A172 (cell line): ENCODE measurements at places on chromosomes 3 and 15.

DNA sequence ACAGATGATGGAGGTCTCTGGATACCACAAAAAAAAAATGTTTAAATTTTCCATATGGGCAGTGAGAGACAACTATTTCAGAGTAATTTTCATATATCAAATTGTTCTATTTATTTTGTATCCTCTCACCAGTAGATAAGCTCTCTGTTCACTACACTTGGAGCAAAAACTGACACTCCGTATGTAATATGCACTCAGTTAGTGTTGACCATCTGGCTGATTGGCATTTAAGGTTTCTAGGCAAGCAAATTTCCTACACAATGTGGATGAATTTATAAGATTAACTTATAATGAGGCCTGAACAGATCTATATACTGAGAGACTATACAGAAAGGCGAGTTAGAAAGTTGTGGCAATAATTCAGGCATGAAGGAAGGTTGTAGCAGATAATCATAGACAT, 836.5 kb upstream of the SEMA6D start:
- DNase-seq = no peak

- no peak for DNase-seq
Measured at GRCh38 chr15:38626443-38627050, 61.9 kb upstream of the RASGRP1 start.

DNA sequence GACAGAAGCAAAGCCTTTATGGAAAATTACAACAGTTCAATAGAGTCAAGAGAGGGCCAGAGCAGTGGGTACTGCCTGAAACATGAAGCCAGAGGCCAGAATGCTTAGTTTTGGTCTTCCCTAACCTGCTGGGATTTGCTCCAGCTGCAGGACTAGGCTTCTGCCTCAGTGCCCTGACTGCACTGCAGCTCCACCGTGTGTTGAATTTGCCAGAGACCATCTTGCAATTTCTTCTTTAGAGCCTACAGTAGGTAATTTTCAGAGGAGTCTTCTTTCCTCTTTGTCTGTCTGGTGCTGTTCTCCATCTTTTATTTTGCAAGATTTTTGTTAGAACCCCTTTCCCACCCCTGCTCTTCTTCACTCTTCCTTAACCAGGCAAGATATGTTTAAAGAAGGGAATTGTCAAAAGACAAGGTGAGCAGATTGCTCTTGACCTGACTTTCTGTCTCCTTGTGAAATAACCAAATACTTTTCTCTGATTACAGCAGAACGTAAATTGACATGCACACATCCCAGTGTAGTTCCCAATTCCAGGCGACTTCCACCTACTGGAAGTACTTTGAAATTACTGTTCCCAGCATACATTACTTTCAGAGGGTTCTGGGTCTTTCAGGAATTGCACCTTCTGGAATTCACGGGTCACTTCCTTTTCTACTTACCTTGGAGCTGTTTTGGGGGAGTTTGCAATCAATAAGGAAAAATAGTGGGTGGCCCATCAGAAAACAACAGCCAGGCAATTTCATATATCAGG, 161.2 kb downstream of the MINAR1 start:
- DNase-seq = no peak

- no peak for DNase-seq
Measured at GRCh38 chr3:141525814-141526213, 39.0 kb downstream of the RASA2 start.

DNA sequence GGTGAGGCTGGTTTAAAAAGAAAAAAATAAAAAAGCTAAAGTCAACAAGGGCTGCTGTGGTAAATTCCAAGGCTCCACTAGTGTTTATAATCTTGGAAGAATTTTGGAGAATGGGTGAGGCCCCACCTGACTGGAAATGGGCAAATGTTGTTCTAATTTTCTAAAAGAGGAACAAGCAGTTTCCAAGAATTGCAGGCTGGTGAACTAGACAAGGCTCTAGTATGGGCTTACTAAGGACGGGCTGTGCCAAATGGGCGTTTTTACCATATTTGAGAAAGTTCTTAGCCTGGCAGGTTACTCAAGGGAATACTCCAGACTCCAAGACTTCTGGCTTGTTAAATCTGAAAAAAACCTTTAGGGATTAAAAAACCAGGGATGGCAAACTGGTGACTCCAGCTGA, 67.0 kb upstream of the ABHD2 start:
- DNase-seq = no peak

- DNase-seq = no peak
Measured at GRCh38 chr15:40285151-40285550, 2.3 kb upstream of the ANKRD63 start.

DNA sequence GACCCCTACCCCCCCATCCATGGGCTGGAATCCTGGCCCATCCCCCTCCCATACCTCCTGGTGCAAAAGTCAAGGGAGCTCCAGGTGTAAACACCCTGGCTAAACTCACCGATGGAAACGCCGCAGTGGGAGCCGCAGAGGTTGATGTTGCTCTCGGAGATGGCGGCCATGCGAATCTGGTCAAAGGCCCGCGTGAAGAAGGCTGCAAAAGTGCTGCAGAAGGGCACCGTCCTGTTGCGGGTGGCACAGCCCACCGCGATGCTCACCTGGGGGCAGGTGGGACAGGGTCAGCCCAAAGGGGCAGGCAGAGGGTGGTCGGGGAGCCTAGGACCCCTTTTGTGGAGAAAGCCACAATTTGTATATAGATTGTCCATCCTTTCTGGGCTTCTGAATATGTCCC, 26.7 kb downstream of the TKT start:
- no peak for DNase-seq

DNA sequence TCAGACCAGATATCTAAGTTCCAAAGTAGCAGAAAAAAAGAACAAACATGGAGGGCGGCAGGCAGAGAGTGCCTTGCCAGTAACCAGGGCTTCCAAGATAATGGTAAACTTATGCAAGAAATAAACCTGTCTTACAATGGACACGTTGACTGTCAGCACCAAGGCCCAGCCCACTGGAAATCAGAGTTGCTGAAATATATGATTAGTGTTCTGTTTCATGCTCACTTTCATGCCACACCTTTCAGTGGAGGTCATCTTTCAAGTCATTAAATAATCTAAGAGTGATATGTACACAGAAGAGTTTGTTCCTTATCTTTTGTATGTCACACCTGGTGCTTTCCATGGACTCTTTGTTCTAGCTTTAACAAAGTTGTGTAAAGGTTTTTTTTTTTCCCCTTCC, 358.1 kb downstream of the MECOM start:
- no peak for DNase-seq

DNA sequence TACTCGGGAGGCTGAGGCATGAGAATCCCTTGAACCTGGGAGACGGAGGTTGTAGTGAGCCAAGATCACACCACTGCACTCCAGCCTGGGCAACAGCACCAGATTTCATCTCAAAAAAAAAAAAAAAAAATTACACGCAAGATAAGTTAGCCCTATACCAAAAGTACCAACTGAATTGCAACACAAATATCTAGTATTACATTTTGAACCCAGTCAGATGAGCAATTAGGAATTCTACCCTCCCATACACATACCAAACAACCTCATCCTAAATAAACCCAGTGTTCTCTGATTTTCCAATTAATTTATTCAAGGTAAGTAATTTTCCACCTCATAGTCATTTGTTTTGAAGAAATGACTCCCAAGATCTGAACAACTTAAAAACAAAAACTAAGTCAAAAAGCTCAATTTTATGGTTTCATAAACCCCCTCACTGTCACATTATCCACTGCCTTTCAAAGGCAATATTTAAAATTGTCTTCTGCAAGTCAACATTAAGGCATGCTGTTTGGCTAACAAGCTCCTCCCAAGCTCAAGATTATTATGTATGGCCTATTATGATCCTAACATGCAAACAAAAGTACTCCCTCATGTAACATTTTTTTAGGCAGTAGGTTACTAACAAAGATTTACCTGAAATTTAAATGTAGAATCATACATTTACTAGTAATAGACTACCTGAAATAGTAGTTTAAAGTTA, 4.5 kb downstream of the RAF1 start:
- no peak for DNase-seq

DNA sequence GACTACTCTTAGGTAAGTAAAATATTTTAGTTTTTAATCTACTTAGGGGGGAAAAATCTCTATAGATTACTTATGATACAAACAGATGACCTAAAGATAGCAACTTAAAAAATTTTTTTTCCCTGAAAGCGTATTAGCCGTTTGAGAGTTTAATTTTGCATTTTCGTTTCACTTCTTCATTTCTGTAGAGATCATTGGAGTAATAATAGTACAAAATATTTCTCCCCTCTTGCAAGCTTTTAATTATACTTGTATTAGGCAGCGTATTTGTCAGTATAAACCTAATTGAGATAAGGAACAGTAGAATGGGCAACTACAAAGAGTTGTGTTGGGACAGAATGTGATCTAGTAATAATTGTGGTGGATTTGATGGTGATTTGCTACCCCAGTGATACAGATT, 10.3 kb downstream of the SKIL start:
- DNase-seq = no peak

GRCh38 chr15:47570451-47570850, 146.9 kb upstream of the SEMA6D start:
- DNase-seq = no peak
